ENCODE measurements at places on chromosomes 12 and 14.

DNA sequence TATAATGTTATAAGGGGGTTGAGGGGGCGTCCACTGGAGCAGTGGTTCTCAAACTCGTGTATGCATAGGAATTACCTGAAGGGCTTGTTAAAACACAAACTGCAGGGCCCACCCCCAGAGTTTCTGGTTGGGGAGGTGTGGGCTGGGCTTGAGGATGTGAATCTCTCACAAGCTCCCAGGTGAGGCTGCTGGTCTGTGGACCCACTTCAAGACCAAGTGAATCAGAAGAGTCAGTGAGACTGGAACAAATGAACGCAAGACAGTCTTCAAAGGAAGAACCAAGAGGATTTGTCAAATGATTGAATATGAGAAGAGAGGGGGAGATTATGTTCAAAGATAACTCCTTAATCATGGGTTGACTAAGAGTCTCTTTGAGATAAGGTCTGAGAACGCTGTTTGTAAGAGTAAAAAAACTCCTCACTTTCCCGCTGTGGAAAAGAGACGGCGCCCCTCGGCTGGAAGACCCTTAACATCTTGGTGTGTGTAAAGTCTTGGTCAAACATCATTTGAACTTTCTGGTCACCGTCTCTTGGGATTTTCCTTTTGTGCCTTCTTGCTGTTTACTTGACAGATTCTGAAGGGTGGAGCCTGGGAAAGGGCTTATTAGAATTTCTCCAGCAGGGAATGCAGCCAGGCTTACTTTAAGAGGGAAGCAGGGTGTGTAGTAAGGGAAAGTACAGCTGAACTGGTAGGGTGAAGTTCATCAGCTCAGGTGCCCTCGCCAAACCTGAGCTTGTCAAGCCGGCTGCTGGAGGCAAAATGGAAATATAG is 5.3 kb upstream of the FOXN3 start:
- DNase-seq: no peak

GRCh38 chr12:49230805-49231194 is 34.1 kb upstream of the TUBA1C start:
- DNase-seq: no peak

GRCh38 chr14:92407410-92407809 is 84.4 kb downstream of the SLC24A4 start:
- no peak for DNase-seq

GRCh38 chr12:95412482-95413311 is 61.3 kb upstream of the METAP2 start:
- no peak for DNase-seq

DNA sequence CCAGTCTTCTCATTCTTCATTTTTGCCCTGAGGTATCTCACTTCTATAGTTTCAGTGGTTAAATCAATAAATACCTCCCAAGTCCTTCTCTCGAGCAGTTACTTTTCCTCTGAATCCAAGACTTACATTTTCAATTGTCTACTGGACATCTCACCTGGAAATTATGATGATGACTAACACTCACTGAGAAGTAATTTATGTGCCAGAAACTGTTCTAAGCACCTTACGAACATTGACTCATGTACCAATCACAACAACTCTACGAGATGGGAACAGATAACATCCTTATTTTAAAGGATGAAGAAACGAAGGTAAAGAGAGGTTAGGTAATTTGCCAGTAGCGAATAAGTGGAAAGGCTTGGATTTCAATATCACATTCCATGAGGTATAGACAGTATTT is 94.1 kb downstream of the EML5 start:
- no peak for DNase-seq

GRCh38 chr14:59244581-59244980 is 56.1 kb downstream of the DAAM1 start:
- DNase-seq: no peak

GRCh38 chr12:93827179-93827578 is 150.0 kb downstream of the CRADD start:
- DNase-seq: no peak

- DNase-seq: no peak
Measured at GRCh38 chr14:61690982-61691381, 4.3 kb upstream of the HIF1A start.

DNA sequence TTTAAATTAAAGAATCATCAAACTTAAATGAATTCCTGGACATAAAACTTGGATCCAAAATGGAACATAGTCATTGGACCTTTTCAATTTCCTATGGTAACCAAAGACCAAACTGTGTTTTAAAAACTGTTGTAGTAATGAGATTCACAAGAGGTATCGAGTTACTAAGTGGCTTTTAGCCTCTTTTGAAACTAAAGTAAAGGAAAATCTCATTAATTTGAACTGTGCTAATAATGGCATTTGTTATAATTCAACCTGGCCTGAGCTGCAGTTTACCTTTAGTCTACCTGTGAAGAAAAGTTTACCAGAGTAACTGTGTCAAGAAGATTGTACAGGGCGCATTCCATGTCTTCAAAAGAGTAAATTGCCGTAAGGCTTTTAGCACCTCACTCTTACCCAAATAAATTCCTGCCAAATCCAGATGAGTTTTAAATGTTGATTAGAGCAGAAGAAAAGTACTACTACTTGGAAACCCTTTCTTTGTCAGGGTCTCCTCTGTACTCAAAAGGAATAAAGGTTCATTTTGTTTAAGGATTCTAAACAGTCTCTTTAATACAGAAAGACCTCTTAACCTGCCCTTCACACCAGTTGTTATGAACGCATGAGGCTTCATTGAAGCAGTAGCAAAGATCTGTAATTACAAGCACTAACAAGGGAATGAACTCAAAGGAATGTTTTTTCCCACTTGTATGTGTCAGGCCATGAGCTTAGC is 17.1 kb upstream of the MED13L start:
- no peak for DNase-seq

DNA sequence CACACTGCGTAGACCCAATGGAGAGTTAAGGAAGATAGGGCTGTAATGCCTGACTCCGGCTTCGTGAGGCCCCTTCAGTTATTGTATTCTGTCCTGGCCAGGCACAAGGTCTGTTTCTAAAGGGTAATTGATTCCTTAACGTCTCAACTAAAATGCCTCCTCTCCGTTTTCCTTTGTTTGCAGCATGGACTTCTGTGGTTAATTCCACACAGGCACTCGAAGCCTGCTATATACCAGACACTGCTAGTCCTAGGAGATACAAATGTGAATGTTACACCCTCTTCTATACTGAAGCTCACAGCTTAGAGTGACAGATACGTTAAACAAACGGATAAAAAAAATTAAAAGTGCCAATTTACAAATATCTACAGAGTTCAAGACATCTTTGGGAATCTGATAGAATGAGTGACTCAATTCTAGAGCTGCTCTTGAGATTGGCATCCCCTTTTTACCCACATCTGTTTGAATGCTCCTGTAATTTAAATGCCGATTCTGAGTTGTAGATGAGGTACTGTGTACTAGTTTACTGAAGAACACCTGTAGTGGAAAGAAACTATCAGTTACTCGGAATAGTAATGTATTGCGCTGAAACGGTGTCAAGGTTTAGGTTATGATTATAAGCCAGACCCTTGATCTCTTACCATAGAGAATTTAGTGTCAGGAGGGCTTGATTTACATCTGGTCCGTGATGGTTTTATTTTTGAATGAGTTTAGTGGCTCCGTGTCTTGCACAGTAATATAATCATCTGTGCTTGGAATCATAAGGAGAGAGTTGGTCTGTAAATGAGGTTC is 784 bp downstream of the PSMA6 start:
- DNase-seq: no peak

DNA sequence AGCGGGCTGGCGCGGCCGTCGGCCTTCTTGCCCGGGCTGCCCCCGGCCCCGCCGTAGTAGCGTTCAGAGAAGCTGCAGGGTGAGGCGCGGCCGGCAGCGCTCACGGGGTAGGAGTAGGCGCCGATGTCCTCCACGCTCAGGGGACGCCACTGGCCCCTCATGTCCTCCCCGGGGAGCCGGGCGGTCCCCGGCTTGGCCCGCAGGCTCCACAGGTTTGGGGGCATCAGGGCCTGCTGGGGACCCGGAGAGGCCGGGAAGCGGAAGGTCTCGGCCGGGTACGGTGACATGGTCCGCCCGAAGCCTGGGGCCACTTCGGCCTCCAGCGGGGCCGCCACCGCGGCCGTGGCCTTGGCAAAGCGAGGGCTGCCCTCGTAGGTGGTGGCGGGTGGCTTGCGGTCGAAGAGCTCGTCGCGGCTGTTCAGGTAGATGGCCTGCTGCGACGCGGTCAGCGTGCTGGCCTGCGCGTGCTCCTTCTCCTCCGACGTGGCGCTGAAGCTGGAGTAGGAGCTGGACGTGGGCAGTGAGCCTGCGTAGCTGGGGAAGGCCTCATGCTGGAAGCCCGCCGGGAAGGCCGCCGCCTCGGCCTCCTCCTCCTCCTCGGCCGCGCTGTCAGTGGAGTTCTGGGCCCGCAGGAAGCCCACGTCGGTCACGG is 48.7 kb downstream of the BEGAIN start:
- DNase-seq: no peak

DNA sequence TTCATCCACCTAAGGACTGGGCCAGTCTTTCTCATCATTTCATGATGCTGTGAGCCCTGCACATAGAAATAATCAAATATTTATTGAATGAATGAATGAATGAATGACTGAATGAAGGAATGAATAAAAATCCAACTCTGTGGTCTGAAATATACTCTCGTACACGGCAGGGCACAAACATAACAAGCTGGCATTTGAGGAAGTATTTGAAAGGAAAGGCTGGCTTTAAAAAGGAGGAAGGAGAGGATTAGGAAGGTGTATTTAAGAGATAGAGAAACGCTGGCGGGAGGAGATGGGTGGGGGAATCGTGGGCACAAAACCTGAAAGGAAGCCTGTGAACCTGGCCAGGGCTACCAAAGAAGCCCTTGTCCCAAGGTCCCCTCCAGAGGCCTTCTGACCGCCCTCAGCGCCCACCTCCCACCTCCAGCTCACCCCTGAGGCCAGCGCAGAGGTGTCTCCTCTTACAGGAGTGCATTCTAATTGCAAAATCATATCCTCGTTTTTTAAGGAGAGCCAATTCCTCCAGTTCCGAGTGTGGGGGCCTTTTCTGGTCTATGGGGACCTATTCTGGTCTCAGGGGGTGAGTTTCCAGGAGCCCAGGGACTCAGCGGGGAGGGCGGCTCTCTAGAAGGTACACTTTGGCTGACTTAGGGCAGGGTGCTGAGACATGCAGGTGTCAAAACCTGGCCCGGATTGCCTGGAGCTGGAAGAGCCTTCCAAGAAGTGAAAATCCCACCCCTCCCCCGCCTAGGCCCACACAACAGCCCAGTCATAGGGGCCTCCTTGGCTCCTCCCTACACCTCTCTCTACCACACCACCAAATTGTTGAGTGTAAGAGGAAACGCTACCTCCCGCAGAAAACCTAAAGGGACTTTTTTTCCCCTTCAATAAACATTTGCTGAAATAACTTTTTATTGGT is 8.7 kb upstream of the JDP2 start:
- no peak for DNase-seq

- DNase-seq: no peak
Measured at GRCh38 chr14:95034788-95035187, 122.5 kb downstream of the DICER1 start.

- no peak for DNase-seq
Measured at GRCh38 chr14:52583544-52583943, 30.9 kb downstream of the GPR137C start.

GRCh38 chr12:65335981-65336380 is 57.5 kb downstream of the MSRB3 start:
- no peak for DNase-seq

DNA sequence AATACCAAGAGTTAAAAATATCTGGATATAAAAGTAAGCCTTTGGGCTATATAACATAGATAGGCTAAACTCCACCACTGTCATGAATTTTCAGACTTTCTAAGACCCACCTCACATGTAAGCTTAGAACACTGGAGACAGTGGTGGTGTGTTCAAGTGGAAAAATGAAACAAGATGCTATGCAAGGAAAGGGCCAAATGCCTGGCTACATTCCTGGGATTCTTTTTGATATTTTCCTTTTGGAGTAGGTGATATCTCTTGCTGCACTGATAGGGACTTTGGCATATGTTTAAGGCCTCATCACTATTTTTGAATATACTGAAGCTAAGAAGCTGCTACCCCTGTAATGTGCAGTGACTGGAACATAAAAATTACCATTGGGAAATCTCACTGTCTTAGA is 341.3 kb downstream of the SLC16A7 start:
- no peak for DNase-seq

DNA sequence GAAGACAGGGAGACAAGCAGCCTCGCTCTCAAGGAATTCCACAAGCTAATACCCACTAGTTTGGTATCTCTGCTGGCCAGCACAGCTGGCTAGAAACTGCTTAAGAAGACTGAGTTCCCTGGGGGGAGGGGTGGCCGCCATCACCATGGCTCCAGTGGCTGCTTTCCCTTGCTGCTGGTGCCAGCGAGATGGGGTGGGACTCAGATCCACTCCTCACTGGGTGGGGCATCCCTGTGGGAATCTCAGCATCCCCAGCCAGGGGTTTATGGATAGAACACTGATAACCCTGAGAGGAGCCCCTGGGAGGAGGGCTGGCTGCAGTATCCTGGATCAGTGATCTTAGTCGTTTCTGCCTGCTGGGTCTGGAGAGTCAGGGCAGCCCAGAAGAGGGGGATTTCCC is 170.6 kb upstream of the MDGA2 start:
- no peak for DNase-seq

- no peak for DNase-seq
Measured at GRCh38 chr12:9961106-9961505, 10.1 kb upstream of the CLEC12A start.

DNA sequence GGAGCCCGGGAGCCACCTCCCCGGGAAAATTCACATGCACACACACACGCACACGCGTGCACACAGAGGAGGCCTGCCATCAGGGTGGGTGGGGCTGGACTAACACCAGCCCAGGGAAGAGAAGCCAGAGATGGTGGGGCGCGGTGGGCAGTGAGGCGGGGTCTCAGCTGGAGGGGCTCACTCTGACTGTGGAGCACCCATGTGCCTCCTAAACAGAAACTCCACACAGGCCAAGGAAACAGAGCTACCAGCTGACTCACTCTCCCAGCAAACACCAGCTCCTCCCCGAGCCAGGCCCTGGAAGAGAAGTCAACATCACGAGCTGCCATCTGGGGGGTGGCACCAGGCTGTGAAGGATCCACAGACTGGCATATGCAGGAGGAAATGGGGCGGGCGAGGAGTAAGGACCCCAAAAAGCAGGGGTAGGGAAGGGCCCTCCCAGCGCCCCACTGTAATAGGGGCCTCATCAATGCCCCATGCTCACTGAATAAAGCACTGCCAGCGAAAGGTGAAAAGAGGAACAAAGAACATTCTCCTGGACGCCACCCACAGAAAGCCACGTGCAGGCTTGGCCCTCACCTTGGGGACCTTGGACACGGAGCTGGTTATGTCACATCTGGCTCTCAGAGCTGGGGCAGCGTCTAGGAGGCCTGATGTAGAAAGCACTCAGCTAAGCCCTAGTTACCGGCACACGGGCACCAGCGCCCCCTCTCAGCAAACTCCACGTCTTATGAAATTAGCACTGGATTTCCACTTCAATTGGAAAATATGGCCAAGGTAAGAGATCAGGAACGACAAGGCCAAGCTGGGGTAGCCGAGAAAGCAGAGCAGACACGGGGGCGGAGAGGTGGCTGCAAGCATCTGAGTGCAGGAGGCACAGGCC is 8.4 kb upstream of the INF2 start:
- no peak for DNase-seq
